K562 (cell line): ENCODE measurements at places on chromosomes 1 and 21.

GRCh38 chr1:153399401-153400055, 8.7 kb upstream of the S100A8 start:
- DNase-seq = no peak

- DNase-seq = no peak
Observed at GRCh38 chr1:33087677-33088076, 6.7 kb downstream of the AZIN2 start.

GRCh38 chr1:113088972-113089371, 16.0 kb downstream of the LRIG2 start:
- DNase-seq = peak; percentile 20

DNA sequence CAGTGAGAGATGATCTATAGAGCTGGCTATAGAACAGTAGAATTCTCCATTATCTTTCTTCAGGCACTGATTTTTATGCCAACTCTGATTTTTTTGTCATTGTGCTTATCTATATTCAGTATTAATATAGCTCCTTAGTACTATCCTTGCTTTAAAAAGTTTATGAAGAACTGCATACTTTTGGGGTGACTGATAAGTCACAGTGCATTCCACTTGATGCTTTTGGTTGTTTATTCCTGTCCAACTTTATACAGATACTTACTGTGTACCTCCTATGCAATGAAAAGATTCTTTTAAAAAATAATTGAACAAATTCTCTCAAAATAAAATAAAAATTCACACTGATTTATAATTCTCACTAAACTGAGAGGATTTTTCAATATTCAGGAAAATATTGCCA, 71.6 kb downstream of the COL24A1 start:
- no peak for DNase-seq

GRCh38 chr1:214574598-214575411, 23.4 kb upstream of the PTPN14 start:
- no peak for DNase-seq

GRCh38 chr1:27671964-27672749, at the start of gene IFI6:
Gene IFI6 (minus strand): TSS chr1:27672192. CDS start chr1:27669314, 2,878 bp downstream.
- DNase-seq = peak; percentile 90
